H9 (cell line): ENCODE measurements at places on chromosomes 7 and 10.

GRCh38 chr7:50121286-50121685 is 28.2 kb upstream of the ZPBP start:
- DNase-seq = no peak

DNA sequence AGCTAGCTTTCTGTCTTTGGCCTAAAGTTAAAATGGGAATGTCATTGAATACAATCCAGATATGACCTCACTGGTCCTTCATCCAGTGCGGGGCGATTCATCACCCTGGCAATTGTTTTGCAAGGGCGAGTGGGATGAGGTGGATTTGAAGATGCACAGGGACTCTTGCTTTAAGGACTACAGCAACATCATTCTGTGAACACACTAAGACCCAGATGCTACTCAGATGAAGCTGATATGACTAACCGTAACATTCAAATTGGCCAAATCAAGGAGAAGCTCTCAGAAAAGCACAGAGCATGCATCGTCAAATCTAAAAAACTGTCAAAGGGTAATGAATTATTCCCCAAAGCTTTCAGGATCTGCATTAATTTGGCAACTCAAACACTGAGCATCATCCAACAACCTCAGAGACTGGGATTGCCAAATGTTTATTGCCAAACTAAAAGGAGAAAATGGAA is 12.8 kb downstream of the CPA1 start:
- no peak for DNase-seq

GRCh38 chr7:150784954-150785353 is 15.2 kb downstream of the TMEM176B start:
- no peak for DNase-seq

DNA sequence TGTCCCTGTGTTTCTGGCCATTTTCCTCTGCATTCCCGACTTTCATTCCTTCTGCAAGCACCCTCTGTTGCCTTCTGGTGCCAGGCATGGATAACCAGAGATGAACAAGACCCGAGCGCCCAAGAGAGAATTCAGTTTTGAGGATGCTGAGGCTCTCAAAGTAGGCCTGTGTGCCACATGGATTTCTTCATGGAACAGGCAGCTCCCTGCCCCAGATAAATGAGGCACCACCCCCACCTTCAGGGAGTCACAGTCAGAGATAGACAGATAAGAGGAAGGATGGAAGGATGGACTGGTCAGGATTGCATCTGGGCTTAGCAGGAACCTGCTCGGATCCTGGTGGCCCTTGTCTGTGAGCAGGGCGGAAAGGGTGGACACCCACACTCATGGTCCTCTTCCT is 49.4 kb downstream of the ADCYAP1R1 start:
- no peak for DNase-seq

- no peak for DNase-seq
Observed at GRCh38 chr10:76435157-76435556, 1003.7 kb downstream of the LRMDA start.

DNA sequence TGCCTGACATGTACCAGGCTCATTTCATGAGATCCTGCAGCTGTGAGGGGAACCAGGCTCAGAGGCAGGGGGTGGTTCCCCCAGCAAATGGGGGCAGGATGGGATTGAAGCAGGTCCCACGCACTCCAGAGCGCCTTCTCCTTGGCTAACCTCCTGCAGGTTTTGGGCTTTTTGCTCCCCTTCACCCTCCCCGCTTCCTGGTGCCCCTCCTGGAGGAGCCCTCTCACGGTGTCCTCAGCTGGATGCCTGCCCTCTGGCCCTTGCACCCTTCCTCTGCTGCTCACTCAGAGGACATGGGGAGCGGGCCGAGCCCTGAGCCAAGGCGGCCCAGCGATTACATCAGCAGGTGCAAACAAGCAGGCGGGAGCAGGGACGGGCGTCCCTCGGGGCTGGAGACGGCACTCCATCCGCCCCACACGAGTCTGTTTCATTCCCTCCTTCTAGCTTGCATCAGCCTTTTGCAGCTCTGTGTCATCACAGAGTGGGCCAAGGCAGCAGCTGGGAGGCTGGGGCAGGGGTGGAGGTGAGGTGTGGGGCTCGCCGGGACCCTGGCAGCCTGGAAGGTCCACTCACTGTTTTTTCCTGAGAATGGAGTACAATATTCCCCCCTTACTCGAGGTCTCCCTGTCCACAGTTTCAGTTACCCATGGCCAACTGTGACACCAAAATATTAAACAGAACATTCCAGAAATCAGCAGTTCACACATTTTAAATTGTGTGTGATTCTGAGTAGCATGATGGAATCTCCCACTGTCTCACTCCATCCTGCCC is 52.7 kb upstream of the SLC29A3 start:
- DNase-seq = no peak

GRCh38 chr10:100775386-100775785 is 30.0 kb downstream of the PAX2 start:
- no peak for DNase-seq

- no peak for DNase-seq
Observed at GRCh38 chr7:76330673-76331072, 28.1 kb downstream of the YWHAG start.

- no peak for DNase-seq
Observed at GRCh38 chr7:158056761-158057160, 530.9 kb downstream of the PTPRN2 start.

- DNase-seq = no peak
Observed at GRCh38 chr7:69860941-69861622, 262.8 kb downstream of the AUTS2 start.

GRCh38 chr7:3951316-3952055 is 650.4 kb downstream of the SDK1 start:
- DNase-seq = no peak

- no peak for DNase-seq
Observed at GRCh38 chr7:39557911-39558310, 8.3 kb upstream of the YAE1 start.

GRCh38 chr10:3213758-3214515 is 41.4 kb upstream of the PITRM1 start:
- no peak for DNase-seq

DNA sequence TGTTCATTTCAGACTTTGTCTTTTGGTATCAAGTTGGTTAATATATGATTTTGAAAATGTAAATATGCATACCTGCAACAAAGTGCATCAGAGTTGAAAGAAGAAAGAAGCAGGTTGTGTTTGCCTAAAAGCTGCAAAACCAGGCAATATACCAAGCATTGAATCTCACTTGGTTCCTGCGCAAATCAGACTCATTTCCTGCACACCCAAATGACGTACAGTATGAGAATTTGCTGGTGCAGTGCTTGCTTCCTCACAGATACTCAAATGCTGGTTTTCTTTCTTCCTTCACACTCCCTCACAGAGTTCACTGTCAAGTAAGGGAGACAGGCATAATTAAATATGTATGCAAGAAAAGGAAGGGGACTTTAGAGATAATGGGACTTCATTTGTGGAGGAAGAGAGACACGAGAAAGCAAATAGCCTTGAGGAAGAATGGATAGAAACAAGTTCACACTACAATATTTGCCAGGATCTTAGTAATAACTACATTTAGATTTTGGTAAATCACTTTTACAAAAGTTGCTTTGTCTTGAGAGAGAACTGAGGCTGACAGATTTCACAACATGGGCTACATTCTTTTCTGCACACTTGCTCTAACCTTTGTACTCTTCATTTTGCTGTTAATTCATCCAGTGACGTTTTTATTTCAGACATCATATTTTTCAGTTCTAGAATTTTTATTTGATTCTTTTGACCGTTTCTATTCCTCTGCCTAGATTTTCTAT is 56.9 kb upstream of the AOAH start:
- DNase-seq = no peak

DNA sequence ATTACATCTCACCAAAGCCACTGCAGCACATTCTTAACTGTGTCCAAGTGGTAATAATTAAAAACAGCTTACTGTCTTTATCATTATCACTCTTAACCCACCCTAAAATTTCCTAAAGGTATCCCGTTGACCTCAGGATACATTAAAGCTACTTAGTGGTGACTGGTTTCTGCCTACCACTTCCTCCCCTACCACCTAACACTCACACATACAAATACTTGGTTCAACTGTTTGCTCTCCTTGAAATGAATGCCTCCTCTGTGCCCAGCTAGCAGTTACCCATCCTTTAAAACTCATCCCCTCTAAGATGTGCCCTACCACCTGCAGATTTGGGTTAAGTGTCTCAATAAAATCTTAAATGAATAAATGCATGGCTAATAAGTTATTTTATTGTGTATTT is 7.1 kb downstream of the PCGF5 start:
- DNase-seq = no peak

- peak; percentile 8 for DNase-seq
Observed at GRCh38 chr10:86085686-86086085, 280.9 kb downstream of the GRID1 start.

DNA sequence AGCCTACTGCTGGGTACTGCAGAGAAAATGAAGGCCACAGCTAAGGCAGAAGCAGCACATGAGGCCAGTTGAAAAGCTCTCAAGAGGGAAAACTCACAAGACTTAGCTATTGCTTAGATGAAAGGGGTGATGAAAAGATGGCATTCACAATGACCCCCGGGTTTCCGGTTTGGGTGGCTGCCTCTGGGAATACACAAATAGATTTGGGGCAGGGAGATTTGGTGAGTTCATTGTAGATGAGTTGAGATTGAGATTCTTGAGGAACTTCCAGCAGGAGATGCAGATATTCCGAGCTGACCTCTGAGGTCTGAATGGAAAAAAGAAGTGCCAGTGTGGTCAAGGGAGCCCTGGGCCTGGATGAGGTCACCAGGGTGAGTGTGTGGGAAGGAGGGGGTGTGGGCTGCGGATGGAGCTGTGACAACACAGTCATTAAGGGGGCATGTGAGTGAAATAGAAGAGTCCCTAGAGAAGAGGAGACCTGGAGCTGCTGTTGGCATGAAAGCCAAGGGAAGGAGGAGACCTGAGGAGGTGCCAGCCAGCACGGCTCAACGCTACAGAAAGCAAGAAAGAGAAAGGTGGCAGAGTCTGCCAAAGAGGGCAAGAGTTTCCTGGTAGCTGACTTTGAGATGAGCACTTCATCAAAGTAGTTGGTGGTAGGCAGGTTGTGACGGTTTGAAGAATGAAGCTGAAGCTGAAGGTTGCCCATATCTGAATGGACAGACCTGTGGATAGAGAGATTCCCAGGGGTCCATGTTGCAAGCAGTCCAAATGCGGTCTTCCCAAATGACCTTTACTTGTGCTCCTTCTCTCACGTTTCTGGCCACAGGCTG is 43.7 kb downstream of the HIF1AN start:
- DNase-seq = peak; percentile 4

DNA sequence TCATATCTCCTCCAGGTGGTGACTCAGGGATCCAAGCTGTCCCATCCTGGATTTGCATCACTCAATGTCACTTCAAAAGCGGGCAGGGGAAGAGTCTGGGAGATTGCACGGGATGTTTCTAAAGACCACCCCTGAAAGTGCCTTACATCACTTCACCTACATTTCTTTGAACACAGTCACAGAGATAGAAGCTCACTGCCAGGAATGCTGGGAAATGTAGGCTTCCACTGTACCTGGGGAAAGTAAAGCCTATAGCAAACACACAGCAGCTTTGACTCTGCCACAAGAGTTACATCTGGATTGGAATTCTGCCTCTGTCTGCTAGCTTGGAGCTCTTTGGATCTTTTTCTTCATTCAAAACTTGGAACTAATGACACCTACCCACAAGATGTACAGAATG is 300.9 kb downstream of the WDR11 start:
- DNase-seq = peak; percentile 52

GRCh38 chr10:110165239-110165638 is 42.2 kb upstream of the MXI1 start:
- peak; percentile 1 for DNase-seq
